ENCODE measurements at places on chromosomes 3 and 15.
A peak's percentile ranks its signal among the peaks of the same experiment; 100 is the strongest.

GRCh38 chr15:48993380-48993779 lies 29.7 kb upstream of the SHC4 start:
- no peak for DNase-seq

GRCh38 chr15:64781299-64781698 lies 5.9 kb upstream of the RBPMS2 start:
- DNase-seq = no peak

- no peak for DNase-seq
Observed at GRCh38 chr3:110758208-110758607, 313.4 kb upstream of the NECTIN3 start.

DNA sequence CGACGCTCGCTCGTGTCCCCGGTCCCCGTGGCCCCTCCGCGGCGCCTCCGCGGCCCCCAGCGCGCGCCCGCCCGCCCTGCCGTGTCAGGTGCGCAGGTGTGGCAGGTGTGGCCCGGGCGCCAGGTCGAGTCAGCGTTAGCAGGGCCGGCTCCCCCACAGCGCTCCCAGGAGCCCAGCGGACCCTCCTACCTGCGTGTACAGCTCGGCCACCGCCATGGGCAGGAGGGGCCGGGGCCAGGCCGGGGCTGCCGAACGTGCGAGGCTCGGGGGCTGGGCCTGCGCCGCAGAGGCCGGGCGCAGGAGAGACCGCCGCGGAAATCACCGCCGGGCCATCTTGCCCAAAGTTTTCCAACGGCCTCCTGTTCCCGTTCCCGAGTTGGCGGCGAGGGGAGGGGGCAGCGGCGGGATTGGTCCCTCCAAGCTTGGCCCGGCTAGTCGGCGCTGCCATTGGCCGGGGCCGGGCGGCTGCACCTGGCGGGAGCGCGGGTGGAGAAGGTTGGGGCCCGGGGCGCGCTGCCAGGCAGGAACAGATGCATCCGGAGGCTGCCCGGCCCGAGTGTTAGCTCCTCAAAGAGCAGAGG lies at the start of gene MYO5C:
TSS of gene MYO5C (minus strand) at position 384 of the 581 bp plus-strand sequence. CDS start at position 216, 168 bp downstream.
- DNase-seq = peak; percentile 47

DNA sequence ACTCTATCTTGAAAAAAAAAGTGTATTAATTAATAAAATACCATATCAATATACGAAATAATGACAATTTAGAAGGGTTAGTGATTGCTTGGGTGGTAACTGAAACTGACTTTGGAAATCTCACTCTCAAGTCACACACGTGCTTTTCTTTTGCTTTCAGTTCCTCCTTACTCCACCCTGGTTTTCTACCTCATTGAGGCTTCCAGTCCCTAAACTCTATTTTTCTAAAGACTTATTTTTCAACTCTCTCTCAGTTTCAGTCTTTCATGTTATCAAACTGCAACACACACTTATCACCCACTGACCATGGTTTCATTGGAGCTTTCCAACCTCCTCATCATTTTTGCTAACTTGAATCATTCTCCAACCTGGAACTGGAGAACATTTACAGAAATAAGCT lies 23.5 kb downstream of the IL12A start:
- DNase-seq = no peak

- DNase-seq = no peak
Observed at GRCh38 chr3:124766113-124767095, 36.2 kb downstream of the UMPS start.

- no peak for DNase-seq
Observed at GRCh38 chr3:99172736-99173657, 271.5 kb upstream of the DCBLD2 start.

DNA sequence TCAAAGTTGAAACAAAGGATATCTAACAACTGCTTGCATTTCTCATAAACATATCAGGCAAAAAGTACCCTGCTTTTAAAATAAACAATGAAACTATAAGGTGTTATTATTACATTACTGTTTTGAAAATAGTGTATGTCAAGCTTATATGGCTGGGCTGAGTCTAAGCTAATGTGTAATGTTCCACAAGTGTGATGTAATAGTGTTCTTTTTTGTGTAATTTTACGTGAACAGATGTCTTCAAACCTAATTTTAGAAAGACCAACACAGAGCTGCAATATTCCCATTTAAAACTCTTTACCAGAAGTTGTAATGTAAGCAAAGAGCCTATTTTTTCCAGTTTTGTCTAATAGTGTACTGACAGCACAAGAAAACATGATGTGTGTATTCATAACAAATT lies 34.0 kb downstream of the MINDY2 start:
- DNase-seq = no peak

- no peak for DNase-seq
Observed at GRCh38 chr15:84949845-84950569, 31.6 kb upstream of the PDE8A start.

DNA sequence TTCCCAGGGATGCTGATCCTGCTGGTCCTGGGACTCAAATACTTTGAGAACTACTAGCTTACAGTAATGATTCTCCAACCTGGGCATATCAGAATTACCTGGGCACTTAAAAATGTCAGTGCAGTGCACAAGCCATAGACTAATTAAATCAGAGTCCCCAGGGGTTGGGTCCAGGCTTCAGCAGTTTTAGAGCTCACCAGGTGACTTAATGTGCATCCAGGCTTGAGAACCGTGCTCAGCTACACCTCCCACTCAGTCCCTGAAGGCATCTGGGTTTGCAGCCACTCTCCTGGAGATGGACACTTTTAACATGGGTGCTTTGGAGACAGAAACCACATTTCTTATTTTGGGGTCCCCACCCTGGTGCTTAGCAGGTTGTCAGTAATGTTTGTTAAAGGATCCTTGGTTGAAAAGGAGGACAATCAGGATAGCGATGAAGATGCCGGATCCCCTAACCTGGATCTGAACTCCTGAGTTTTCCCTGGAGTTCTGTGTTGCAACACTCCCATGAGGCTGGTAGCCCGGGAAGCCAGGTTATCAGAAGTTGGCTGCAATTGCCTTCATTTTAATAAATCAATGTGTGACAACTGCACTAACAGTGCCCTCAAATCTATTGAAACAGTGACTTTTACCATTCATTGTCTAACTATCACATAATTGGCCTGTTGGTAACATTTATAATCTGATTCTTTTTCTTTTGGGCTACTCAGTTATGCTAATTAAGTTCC lies 48.1 kb downstream of the BFSP2 start:
- peak; percentile 79 for DNase-seq

GRCh38 chr3:195407531-195408409 lies 35.0 kb downstream of the ACAP2 start:
- no peak for DNase-seq

DNA sequence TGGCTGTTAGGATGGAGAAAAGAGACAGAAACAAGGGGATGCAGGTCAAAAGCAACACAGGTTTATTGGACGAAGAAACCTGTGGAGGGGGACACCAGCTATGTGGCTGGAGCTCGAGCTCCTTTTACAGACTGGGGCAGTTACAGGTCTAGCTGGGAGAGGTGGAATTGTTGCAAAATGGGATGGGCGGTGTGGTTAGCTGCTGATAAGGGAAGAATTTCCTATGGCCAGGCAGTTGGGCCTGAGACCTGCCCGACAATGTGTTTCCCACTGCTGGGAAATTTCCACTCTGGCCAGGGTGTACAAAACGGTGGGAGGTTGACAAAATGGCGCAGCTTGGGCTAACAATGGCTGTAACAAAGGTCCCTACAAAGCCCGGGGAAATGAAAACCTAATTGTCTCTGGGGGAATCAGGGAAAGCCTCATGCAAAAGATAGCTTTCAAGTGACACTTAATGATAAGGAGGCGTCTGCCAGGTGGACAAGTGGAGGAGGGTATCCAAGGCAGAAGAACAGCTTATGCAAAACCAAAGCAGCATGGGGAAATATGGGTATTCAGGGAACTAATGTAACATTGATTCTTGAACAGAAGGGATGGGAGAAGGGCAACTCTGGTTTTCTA lies 137.4 kb upstream of the SGO1 start:
- no peak for DNase-seq

DNA sequence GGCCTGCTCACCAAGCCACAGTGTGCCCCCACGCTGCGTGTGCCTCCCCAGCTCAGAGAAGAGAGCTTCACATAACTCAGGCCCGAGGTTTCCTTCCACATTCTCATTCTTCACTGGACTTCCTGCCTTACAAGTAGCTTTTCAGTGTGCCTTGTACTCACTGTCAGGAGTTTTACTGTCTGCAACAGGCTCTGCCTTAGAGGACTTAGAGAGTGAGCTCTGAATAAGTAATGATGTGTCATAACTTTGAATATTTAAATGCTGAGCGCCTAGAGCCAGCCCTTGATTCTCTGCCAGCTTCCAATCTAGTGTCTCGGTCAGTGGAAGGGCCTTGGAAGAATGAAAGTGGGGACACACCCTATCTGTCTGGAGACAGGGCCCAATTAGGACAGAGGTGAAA lies 41.8 kb downstream of the ITGB5 start:
- no peak for DNase-seq

DNA sequence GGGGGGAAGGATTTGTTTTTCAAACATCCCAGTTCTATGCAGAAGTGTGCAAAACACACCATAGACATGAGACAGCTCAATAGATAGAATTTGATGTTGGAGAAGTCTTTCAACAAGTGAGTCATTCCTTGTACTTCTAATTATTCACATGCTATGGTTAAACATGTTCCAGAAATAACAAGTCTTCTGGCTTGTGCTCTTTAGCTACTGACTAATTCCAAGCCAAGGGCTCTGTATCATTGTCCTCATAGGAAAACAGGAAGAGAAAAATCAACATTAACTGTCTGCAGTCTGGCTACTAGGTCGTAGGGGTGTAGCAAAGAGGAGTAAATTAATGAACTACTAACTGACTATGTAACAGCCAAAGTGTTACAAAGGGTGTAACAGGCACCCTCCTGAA lies 25.8 kb downstream of the LDHAL6B start:
- DNase-seq = no peak

DNA sequence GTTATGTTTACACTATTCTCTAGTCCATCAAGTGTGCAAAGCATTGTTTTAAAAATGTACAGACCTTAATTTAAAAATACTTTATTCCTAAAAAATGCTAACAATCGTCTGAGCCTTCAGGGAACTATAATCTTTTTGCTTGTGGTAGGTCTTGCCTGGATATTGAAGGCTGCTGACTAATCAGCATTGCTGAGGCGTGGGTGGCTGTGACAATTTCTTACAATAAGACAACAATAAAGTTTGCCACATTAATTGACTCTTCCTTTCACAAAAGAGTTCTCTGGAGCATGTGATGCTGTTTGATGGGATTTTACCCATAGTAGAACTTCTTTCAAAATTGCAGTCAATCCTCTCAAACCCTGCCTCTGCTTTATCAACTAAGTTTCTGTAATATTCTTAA lies 384.0 kb upstream of the TGFBR2 start:
- no peak for DNase-seq

GRCh38 chr3:39144748-39145380 lies 8.5 kb downstream of the CSRNP1 start:
- DNase-seq = no peak

DNA sequence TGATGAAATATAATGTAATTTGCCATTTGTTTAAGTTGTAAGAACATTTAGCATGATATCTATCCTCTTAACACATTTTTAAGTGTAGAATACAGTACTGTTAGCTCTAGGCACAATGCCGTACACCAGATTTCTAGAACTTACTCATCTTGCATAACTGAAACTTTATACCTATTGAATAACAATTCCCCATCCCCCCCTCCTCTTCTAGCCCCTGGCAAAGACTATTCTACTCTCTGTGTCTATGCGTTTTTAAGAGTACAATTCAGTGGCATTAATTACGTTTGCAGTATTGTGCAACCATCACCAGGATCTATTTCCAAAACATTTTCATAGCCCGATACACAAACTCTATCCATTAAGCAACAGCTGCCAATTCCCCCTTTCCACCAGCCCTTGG lies 261.7 kb downstream of the PLOD2 start:
- DNase-seq = peak; percentile 46

DNA sequence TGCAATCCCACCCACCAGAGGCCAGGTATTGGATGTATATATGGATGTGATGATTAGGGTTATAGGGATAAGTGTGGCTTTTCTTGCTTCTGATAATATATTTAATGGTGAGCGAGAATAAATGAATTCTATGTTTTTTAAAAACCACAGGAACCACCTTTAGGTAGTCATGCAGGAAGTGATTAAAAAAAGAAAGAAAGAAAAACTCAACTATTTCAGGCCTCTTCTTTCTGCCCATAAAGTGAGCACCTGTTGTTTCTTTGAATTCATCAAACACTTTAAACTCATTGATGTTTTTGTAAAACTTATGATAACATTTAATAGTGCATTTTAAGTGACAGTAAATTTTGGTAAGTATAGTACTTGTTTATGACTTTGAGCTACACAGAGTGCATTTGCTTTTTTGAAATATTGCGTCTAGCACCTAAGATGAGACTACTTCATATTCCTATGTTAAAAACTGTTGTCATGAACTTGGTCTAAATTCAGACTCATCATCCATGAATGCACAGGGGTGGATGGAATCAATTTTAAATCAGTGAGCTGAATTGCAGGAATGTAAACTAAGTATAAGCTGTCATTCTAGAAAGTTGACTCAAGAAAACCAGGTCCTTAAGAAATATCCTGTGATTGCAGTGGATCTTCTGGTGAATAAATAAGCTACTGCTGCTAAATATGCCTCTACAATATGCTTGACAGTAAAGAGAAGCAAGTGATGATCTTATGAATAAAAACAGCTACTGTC lies 764.4 kb upstream of the NECTIN3 start:
- no peak for DNase-seq

- no peak for DNase-seq
Observed at GRCh38 chr3:55629432-55629831, 142.3 kb upstream of the WNT5A start.

DNA sequence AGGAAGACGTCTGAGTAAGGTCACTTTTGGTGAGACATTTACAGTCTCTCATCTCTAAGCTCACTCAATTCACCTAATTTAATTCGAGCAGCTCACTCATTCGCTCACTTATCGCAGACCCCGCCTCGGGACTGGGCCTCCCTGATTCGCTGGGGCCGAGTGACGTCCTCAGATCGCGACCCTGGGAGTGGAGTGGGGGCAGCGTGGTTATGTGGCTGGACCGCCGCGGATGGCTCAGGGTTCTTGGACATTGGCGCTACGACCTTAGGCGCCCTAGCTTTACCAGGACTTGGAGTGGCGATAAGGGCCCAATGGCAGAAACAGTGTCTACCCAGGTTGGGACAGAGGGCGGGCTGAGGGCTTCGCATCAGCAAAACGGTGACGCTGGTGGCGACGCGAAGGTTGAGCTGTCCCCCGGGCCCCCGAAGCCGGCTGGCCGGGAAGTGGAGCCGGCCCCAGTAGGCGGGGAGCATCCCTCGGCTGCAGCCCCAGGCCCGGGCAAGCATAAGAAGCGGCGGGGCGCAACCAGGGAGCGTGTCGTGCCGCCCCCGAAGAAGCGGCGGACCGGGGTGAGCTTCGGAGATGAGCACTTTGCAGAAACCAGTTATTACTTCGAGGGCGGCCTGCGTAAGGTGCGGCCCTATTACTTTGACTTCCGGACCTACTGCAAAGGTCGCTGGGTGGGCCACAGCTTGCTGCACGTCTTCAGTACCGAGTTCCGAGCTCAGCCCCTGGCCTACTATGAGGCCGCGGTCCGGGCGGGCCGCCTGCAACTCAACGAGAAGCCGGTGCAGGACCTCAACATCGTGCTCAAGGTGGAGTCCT lies at the start of gene RPUSD2:
TSS of gene RPUSD2 (plus strand) at position 171 of the 825 bp plus-strand sequence. CDS start at position 210, 39 bp downstream.
- peak; percentile 27 for DNase-seq

- no peak for DNase-seq
Observed at GRCh38 chr3:79517766-79518413, 249.9 kb downstream of the ROBO1 start.
